ENCODE measurements at places on chromosomes 13 and 19. TPM values are rescaled to one million over a fixed set of nuclear protein-coding genes. Genes with fewer than 3 reads are reported as not detected.

The SSC5D gene
- 64.1 TPM for total RNA-seq

The LRG1 gene
- 2.8 TPM for total RNA-seq

The CXCL17 gene
- total RNA-seq, result not detected

The HMGB1 gene
- 235 TPM for total RNA-seq

The KLK6 gene
- not detected for total RNA-seq

The CEACAM6 gene
- total RNA-seq, result not detected

The HPN gene
- total RNA-seq, result 2.7 TPM
